Smooth muscle cell of trachea (primary cell): ENCODE measurements at places on chromosomes 5 and 9. TPM values are rescaled to one million over a fixed set of nuclear protein-coding genes. Genes with fewer than 3 reads are reported as not detected.

SERF1B gene
- total RNA-seq = 10.4 and 23.1 TPM in 2 replicates

PCDHGA2 gene
- total RNA-seq = 3.3 and 6.6 TPM in 2 replicates

SLC27A6 gene
- total RNA-seq = under 0.01 and 0.15 TPM in 2 replicates

SPATA31A3 gene
- not detected in 2 replicates for total RNA-seq

ERAP2 gene
- total RNA-seq = 6.8 and 75.6 TPM in 2 replicates

LCNL1 gene
- total RNA-seq = 0.58 and 3.1 TPM in 2 replicates

ZFP2 gene
- 1.6 and 1.8 TPM in 2 replicates for total RNA-seq

PCDHGB4 gene
- 21.5 and 38.4 TPM in 2 replicates for total RNA-seq

ANKRD55 gene
- total RNA-seq = under 0.01 TPM in 1 of 2 replicates, not detected in the other

PDE8B gene
- total RNA-seq = under 0.01 TPM in 1 of 2 replicates, not detected in the other

PCDHA2 gene
- total RNA-seq = 0.17 TPM in 1 of 2 replicates, not detected in the other

DRD1 gene
- total RNA-seq = under 0.01 TPM in 1 of 2 replicates, not detected in the other

SLC6A3 gene
- under 0.01 TPM in 1 of 2 replicates, not detected in the other for total RNA-seq

NSD1 gene
- 48.1 and 48.7 TPM in 2 replicates for total RNA-seq

SEC16A gene
- total RNA-seq = 34.3 and 40.9 TPM in 2 replicates

HRH2 gene
- not detected in 2 replicates for total RNA-seq

NDUFA8 gene
- 29.3 and 40.9 TPM in 2 replicates for total RNA-seq

ACTL7A gene
- not detected in 2 replicates for total RNA-seq

TAF11L5 gene
- not detected in 2 replicates for total RNA-seq

STOML2 gene
- total RNA-seq = 157 and 220 TPM in 2 replicates
